A549 treated with CpdA at 1 μM for 4 hours (cell line): ENCODE measurements at places on chromosomes 16 and 17. TPM values are rescaled to one million over a fixed set of nuclear protein-coding genes. Genes with fewer than 3 reads are reported as not detected.

The CANT1 gene
- 81.2 to 92.2 TPM (median 88.3 TPM) in 5 replicates for total RNA-seq

The RANBP10 gene
- 8.7 to 9.8 TPM (median 9.2 TPM) in 5 replicates for total RNA-seq

The DPEP3 gene
- total RNA-seq, result not detected in 5 replicates

The ZNRF1 gene
- 17.3 to 24.5 TPM (median 23.4 TPM) in 5 replicates for total RNA-seq

The RGS9 gene
- total RNA-seq, result 6.2 to 7.1 TPM (median 6.7 TPM) in 5 replicates

The DNAI2 gene
- total RNA-seq, result 0.06 TPM in 1 of 5 replicates, not detected in the others

The ACSM3 gene
- 3.3 to 6.0 TPM (median 4.7 TPM) in 5 replicates for total RNA-seq

The TM4SF5 gene
- total RNA-seq, result 0.48 to 0.91 TPM (median 0.65 TPM) in 5 replicates

The CRYM gene
- 1.3 to 2.3 TPM (median 1.9 TPM) in 5 replicates for total RNA-seq

The PRRT2 gene
- total RNA-seq, result 0.26 to 0.54 TPM (median 0.46 TPM) in 5 replicates

The IGFBP4 gene
- total RNA-seq, result 1,911 to 2,563 TPM (median 2,393 TPM) in 5 replicates

The CSH1 gene
- not detected in 5 replicates for total RNA-seq

The CDH1 gene
- 3.6 to 4.9 TPM (median 4.4 TPM) in 5 replicates for total RNA-seq

The DPEP1 gene
- 0.59 to 1.5 TPM (median 0.97 TPM) in 5 replicates for total RNA-seq

The ALKBH5 gene
- total RNA-seq, result 49.9 to 62.3 TPM (median 54.3 TPM) in 5 replicates

The SPHK1 gene
- 46.3 to 67.7 TPM (median 55.5 TPM) in 5 replicates for total RNA-seq

The HOXB1 gene
- total RNA-seq, result not detected in 5 replicates

The ZNF821 gene
- 3.0 to 5.1 TPM (median 4.3 TPM) in 5 replicates for total RNA-seq

The C16orf89 gene
- total RNA-seq, result not detected in 5 replicates

The C17orf78 gene
- total RNA-seq, result not detected in 5 replicates

The KIFC3 gene
- total RNA-seq, result 163 to 215 TPM (median 196 TPM) in 5 replicates

The GUCY2D gene
- total RNA-seq, result 0.08 TPM in 1 of 5 replicates, not detected in the others

The TMED6 gene
- total RNA-seq, result 0.06 TPM in 1 of 5 replicates, not detected in the others

The KCNAB3 gene
- total RNA-seq, result 1.8 to 3.0 TPM (median 2.5 TPM) in 5 replicates

The MRPL10 gene
- 87.6 to 113 TPM (median 96.3 TPM) in 5 replicates for total RNA-seq

The CA4 gene
- total RNA-seq, result 0.13 to 0.33 TPM (median 0.26 TPM) in 3 of 5 replicates, not detected in the others

The PRSS36 gene
- 0.35 to 1.1 TPM (median 0.70 TPM) in 5 replicates for total RNA-seq

The EVPL gene
- 11.9 to 17.5 TPM (median 15.2 TPM) in 5 replicates for total RNA-seq

The WNT9B gene
- total RNA-seq, result not detected in 5 replicates

The SUMO2 gene
- 351 to 397 TPM (median 381 TPM) in 5 replicates for total RNA-seq

The PIEZO1 gene
- 101 to 160 TPM (median 136 TPM) in 5 replicates for total RNA-seq

The DNAH17 gene
- total RNA-seq, result 1.4 to 2.6 TPM (median 1.5 TPM) in 5 replicates

The IGSF6 gene
- not detected in 5 replicates for total RNA-seq

The CDH11 gene
- total RNA-seq, result 0.13 to 0.78 TPM (median 0.63 TPM) in 5 replicates

The CDH3 gene
- total RNA-seq, result 0.16 to 0.33 TPM (median 0.19 TPM) in 5 replicates

The ICAM2 gene
- 0.07 to 0.14 TPM in 2 of 5 replicates, not detected in the others for total RNA-seq

The AHSP gene
- total RNA-seq, result not detected in 5 replicates

The MNT gene
- total RNA-seq, result 12.5 to 19.4 TPM (median 16.8 TPM) in 5 replicates

The VTN gene
- 17.3 to 26.7 TPM (median 18.8 TPM) in 5 replicates for total RNA-seq

The TBC1D3K gene
- not detected in 5 replicates for total RNA-seq

The MYADML2 gene
- total RNA-seq, result not detected in 5 replicates

The ETV4 gene
- 46.0 to 51.3 TPM (median 49.7 TPM) in 5 replicates for total RNA-seq

The PRAC1 gene
- total RNA-seq, result not detected in 5 replicates

The KRTAP2-1 gene
- total RNA-seq, result not detected in 5 replicates
